NCI-H1105 treated with DMSO at 0.1 percent for 48 hours (cell line): ENCODE measurements at places on chromosomes 16 and 17.
A peak's percentile ranks its signal among the peaks of the same experiment; 100 is the strongest.

DNA sequence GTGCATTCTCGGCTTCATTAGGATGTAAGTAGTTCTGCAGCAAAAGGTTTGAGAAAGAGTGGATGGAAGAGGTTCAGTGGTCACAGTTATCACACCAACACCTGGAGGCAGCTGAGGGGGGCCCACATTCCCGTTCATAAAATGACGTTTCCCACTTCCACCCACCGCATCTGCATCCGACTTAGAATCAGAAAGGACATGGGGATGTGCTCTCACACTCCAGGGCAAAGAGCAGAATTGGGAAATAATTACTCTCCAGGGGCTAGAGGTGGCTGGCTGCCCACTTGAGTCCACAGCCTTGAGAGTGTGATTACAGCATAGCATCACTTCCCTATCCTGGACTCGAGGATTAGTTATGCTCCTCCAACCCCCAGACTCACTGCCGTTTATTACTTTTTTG, 122.0 kb downstream of the CPPED1 start:
- DNase-seq: no peak

DNA sequence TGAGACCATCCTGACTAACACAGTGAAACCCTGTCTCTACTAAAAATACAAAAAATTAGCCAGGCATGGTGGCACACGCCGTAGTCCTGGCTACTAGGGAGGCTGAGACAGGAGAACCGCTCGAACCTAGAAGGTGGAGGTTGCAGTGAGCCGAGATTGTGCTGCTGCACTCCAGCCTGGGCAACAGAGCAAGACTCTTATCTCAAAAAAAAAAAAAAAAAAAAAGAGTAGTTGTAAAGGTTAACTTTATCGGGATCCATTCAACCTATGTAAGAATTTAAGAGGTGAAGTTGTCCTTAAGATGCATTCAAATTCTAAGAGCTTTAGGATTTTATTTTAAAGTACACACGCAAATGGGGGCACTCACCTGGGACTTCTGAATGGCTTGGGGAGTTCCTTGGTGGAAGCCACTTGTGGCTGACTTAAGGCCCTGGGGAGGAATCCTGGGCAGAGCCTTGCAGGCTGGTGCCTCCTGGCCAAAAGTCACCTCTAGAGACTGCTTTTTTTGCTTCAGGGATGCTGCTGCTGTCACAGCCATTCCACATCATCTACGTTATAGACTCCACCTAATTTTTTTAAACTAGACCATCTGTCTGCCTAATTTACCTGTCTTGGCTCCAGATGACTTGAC, 3.3 kb downstream of the CTCF start:
- DNase-seq: no peak

DNA sequence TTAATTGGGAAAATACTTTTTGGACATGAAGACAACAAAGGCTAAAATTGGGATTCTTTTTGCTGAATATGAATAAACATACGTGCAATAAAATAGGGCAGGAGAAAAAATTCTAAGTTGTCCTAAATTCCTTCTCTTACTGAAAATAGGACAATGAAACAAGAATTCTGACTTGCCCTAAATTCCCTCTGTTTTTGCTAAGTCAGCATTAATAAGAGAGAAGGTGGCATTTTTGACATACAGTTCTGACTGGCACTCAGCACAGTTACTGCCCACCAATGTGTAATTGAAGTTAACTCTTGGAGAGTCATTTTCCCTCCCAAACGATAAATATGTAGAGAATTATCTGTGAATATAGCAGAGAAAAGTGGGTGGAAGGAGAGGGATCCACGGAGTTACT, 1021.1 kb upstream of the CDH8 start:
- no peak for DNase-seq

GRCh38 chr17:39867084-39867879, 720 bp upstream of the ZPBP2 start:
- no peak for DNase-seq

GRCh38 chr16:85279825-85280545, 167.7 kb upstream of the CIBAR2 start:
- DNase-seq: no peak

GRCh38 chr17:39663688-39664580, 1.2 kb upstream of the TCAP start:
- no peak for DNase-seq

DNA sequence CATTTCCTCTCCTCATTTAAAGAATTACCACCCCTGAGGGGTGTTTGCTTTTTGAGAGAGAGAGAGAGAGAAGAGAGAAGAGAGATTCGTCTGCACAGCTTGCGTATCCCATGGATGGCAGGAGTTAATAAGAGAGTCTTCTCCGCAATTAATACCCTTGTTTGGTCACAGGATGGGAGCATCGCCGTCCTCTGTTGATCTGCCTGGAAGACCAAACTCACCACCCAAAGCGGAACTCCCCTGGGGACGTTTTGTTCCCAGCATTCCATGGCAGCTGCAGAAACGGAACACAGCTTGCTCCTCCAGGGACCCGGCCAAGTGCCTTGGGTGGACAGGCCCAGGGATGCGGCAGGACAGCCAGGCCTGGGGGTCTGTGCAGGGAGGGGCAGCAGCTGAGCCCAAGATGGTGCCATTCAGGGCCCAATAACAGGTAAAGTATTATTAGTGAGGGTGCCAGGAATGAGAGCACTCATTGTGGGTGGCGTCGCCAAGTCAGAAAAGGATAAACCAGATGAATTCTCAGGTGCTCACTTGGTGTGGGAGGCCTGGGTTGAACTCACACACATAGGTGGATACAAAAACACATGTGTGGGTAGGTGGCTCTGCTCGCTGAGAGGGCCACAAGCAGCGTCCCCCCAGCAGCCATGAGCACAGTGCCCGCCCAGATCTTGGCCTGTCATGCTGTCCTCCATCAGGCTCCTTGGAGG, 83.1 kb downstream of the NT5M start:
- DNase-seq: no peak

DNA sequence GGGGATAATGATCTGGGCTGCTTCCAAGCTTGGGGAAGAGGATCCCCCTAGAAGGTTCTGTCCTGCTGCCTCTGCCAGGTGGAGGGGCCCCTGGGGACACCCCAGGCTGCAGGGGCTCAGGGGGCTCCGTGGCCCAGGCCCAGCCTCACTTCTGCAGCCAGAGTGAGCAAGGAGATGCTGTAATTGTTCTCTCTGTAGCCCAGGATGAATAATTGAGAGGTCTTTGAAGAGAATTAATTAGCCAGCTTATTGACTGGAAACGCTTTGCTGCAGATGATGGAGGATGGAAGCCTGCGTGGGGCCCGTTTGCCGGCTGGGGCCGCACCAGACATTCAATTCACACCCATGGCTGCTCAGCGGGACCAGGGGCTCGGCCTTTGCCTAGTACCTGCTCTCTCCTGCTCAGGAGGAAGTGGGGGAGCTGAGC, 38.5 kb downstream of the TMEM235 start:
- DNase-seq: no peak

GRCh38 chr17:65202844-65203571, 65.8 kb downstream of the RGS9 start:
- no peak for DNase-seq

DNA sequence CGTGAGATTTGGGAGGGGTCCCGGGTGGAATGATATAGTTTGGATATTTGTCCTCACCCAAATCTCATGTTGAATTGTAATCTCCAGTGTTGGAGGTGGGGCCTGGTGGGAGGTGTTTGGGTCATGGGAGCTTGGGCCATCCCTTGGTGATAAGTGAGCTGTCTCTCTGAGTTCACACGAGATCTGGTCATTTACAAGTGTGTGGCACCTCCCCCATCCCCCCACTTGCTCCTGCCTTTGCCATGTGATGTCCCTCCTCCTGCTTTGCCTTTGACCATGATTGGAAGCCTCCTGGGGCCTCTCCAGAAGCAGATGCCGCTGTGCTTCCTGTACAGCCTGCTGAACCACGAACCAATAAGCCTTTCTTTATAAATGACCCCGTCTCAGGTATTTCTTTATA, 21.3 kb upstream of the BAIAP2 start:
- no peak for DNase-seq

GRCh38 chr16:12586701-12587100, 217.0 kb downstream of the CPPED1 start:
- DNase-seq: no peak

DNA sequence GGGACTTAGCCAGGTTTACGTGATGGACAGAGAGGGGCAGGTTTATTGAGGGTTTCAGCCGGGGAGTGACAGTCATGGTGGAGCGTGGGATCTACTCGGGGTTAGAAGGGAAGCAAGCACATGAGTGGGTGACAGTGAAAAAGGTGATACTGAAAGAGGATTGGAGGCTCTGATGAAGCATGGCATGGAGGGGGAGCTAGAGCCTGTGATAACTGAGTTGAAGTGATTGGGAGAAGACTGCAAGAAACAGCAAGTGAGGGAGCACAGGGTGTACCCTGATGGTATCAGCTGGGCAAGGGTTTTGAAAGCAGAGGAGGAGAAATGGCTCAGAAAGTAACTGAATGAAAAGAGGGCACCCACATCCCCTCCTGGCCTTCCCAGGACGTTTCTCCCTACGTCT, 6.7 kb upstream of the KSR1 start:
- no peak for DNase-seq

GRCh38 chr16:3094289-3095027, 4.6 kb downstream of the ZSCAN10 start:
- no peak for DNase-seq

DNA sequence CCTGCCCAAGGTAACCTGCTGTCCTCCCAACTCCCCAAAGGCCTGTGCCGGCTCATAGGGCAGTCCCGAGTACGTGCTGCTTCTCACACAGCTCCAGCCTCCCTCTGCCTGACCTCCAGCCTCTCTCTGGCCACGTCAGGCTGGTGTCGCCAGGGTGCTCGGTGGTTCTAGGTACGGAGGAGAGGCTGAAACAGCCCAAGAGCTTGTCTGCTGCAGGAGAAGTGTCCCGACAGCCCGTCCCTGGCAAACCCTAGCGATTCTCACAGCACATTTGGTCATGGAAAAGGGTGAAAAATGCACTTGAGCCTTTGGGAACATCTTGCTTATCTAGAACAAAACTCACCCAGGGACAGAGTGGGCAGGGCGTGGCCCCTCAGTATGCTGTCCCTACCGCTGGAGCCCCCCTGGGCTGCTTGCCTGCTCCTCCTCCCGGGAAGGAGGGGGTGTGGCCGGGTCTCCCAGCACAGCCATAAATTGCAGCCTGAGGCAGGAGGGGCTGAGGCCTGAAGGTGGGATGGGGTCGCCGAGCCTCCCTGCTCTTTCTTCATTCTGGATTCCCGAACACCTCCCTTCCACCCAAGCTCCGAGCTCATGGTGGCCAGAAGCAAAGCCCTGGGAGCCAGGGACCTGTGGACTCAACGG, 40.4 kb downstream of the TIMM22 start:
- no peak for DNase-seq

- no peak for DNase-seq
Observed at GRCh38 chr17:6660805-6661463, 9.4 kb downstream of the C17orf100 start.

GRCh38 chr16:85138825-85139627, 26.8 kb upstream of the CIBAR2 start:
- DNase-seq: peak; percentile 28
